Eye (tissue), 1 donor: ENCODE measurements at places on chromosomes 2 and 18.

DNA sequence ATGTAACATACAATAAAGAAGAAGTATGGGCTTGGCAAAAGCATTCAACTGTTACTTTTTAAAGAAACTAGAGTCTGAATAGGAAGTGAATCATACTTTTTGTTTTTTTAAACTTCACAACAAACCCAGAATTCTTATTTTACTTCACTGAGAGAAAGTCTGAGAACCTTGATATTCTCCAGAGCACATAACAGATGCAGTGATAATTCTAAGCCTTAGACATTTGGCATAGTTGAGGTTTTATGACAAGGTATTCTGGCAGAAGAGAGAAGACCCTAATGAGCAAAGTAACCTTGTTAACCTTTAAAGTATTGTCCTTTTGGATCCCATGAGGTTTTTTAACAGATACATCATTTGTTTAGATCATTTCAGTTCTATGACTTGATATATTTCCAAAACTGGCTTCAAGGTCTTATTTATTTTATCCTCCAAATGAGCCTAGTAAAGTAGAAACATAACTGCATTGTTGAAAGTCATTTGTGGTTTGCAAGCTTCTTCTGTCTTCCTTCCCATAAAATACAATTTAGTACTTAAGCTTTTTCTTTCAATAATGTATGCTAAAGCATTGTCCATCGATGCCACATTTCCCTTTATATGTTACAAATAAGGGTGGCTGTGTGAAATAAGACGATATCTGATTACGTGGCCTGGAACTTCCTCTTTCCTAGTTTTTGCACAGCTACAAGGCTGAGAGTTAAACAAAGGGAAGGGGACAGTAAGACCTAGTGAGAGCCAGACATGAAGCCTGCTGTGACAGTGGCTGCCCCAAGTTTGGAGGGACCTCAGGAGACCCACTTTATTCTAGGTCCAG, 86.1 kb upstream of the ITPRID2 start:
- no peak for DNase-seq

GRCh38 chr2:113848758-113849415, 41.0 kb upstream of the ACTR3 start:
- DNase-seq = no peak

DNA sequence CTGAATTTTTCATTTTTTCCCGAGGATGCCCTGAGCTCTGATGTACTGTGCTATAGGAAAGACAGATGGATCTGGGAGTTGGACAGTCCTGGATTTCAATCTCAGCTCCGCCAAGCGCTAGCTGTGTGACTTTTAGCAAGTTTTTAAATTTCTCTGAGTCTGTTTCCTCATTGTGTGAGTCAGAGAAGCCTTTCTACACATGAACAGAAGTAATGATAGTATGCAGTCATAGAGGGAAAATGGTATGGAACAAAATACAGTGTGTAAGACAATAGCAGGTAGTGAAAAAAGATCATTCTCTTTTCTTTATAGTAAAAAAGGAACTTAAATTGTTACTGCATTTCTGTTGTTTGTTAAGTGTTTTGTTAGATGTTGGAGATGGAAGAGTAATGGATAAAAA, 52.4 kb upstream of the PPM1B start:
- no peak for DNase-seq

DNA sequence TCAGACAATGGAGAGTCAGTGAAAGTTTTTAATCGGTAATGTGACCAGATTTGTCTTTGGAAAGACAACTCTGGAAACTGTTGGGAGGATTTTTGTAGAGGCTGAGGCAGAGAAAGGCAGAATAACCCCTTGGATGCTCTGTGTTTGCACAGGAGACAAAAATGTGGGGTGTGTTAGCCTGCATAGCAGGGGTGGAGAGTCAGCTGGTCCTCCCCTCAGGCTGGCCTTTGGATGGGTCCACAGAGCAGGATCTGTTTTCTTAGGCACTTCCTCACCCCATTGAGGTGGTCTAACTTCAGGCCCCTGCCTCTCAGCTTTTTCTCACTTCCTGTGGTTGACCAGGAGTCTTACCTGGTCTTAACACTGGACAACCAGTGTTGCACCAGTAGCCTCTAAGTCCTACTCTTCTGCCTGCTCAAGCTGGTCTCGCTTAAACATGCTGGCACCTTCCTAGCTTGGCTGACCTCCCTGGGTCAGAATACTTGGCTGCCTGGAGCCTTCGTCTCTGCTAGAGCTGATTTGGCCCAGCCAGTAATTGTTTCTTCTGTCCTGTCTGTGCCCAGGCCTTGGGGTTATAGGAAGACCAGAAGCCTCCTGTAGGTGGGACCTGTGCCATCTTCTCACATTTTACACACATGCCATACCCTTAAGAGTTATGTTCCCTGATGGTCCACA, 259.8 kb upstream of the RASGRP3 start:
- no peak for DNase-seq

- DNase-seq = no peak
Measured at GRCh38 chr2:10515887-10516286, 67.8 kb upstream of the ODC1 start.

- DNase-seq = peak; percentile 86
Measured at GRCh38 chr18:36688020-36688965, 140.5 kb downstream of the TPGS2 start.

- no peak for DNase-seq
Measured at GRCh38 chr2:144500563-144500962, 19.4 kb downstream of the ZEB2 start.

DNA sequence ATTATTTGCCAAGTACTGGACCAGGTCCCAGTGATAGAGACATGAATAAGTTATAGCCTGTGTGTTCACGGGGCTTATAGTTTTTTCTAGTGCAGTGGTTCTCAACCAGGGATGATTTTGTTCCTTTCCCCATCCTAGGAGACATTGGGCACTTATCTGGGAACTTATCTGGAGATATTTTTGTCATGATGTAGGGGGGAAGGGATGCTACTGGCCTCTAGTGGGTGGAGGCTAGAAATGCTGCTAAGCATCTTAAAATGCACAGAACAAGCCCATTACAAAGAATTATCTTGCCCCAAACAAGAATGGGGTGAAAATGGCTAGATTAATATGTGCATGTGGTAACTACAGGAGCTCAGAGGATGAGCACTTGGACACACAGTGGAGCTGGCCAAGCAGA, 75.2 kb downstream of the KLHL29 start:
- no peak for DNase-seq

DNA sequence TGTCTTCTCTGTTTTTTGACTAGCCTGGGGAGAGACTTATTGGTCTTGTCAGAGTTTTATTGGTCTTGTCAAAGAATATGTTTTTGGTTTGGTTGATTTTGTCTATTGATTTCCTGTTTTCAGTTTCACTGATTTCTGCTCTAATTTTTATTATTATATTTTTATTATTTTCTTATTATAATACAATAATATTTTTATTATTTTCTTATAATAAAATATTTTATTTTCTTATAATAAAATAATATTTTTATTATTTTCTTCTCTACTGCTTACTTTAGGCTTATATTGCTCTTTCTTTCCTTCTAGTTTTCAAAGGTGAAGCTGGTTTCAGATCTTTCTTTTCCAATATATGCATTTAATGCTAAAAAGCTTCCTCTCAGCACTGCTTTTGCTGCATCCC, 62.0 kb downstream of the TRAPPC12 start:
- no peak for DNase-seq

DNA sequence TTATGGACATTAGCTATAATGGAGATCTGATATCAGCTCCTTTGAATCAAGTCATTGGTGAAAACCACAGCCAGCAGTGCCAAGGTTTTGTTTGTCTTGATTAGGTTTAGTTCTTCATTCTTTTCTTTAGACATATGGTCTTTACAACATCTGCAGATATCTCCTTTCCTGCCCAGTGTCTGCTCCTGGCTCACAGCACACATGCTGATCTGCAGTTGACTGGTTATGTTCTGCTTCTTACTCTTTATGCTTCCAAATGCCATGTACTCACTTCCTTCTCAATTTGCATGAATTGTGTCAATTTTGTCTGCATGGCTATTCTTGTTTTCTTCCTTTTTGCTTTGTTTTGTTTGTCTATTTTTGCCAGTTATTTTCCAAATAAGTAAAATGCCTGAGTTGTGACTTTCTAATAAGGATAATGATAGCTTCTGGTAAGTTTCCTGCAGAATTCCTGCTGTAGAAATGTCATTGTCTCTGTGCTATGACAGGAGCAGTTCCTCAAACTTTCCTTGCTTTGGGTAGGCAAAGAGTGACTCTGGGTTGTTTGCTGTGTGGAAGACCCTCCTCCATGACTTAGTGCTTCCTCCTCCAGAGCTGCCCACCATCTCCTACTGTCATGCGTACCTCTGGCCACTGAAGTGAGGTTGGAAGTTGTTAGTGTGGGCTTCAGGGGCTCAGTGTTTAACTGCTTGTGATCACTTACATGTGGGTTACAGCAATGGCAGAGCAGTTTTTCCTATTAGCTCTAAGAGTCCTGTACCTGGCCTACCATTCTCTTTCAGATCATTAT, 8.2 kb downstream of the ARHGAP25 start:
- DNase-seq = no peak
